ENCODE measurements at places on chromosomes 11 and 22.
A peak's percentile ranks its signal among the peaks of the same experiment; 100 is the strongest.

GRCh38 chr22:49350441-49351121, 477.1 kb downstream of the BRD1 start:
- DNase-seq, result no peak

GRCh38 chr11:90805172-90805571, 582.3 kb upstream of the CHORDC1 start:
- no peak for DNase-seq

- peak; percentile 16 for DNase-seq
Measured at GRCh38 chr22:46738647-46739093, 618 bp upstream of the CERK start.

DNA sequence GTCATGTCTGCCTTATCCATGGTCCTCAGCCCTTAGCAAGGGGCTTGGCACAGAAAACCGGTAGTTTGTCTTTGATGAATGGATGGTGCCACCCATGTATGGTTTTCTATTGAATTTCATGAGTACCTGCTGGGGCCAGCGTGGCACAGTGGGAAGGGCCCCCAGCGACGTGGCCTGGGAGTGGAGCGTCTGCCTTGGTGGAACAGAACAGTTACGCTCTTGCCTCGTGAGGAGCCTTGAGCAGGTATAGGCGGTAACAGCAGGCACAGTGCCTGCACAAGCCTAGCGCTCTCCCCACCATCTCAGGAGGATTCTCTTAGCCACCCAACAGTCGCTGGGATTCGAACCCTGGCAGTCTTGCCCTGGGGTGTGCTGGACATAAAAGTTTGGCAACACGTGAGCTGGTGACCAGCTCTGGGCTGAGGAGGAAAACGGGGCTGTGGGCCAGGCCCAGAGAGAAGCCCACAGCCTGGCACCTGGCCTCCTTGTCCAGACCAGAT, 3.0 kb upstream of the SSH3 start:
- DNase-seq, result no peak

- DNase-seq, result no peak
Measured at GRCh38 chr11:133898770-133899115, 53.4 kb upstream of the SPATA19 start.
